ENCODE measurements at places on chromosomes 7 and 10. TPM values are rescaled to one million over a fixed set of nuclear protein-coding genes. Genes with fewer than 3 reads are reported as not detected.
A peak's percentile ranks its signal among the peaks of the same experiment; 100 is the strongest.

DNA sequence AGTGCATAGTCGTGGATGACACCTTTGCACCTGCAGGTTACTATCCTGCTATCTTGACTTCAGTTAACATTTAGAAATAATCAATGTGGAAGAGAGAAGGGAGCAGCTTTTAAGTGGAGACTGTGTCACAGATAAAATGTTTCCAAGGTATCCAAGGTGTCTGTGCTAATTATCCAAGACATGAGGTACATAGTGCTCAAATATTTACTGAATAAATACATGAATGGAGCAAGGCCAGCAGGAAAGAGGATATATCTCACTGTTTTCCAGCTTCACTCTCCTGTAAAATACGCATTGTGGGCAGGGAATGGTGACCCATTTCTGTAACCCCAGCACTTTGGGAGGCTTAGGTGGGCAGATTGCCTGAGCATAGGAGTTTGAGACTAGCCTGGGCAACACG is 552.4 kb downstream of the PHTF2 start:
- H3K27ac ChIP-seq: no peak overlapping the region
- no peaks in the 10 kb centered on the region for H3K4me1 ChIP-seq
- H3K36me3 ChIP-seq: no peaks in the 10 kb centered on the region
- H3K4me3 ChIP-seq: no peak overlapping the region

- DNase-seq: no peak
- H3K27me3 ChIP-seq: no peaks in the 10 kb centered on the region
- H3K36me3 ChIP-seq: peaks cover 42% of the 10 kb centered on the region
- peak overlapping the region; percentile 71 for H3K27ac ChIP-seq
- peaks cover 10% of the 10 kb centered on the region for H3K4me1 ChIP-seq
Measured at GRCh38 chr7:4791738-4792536, 16.5 kb downstream of the AP5Z1 start.

DNA sequence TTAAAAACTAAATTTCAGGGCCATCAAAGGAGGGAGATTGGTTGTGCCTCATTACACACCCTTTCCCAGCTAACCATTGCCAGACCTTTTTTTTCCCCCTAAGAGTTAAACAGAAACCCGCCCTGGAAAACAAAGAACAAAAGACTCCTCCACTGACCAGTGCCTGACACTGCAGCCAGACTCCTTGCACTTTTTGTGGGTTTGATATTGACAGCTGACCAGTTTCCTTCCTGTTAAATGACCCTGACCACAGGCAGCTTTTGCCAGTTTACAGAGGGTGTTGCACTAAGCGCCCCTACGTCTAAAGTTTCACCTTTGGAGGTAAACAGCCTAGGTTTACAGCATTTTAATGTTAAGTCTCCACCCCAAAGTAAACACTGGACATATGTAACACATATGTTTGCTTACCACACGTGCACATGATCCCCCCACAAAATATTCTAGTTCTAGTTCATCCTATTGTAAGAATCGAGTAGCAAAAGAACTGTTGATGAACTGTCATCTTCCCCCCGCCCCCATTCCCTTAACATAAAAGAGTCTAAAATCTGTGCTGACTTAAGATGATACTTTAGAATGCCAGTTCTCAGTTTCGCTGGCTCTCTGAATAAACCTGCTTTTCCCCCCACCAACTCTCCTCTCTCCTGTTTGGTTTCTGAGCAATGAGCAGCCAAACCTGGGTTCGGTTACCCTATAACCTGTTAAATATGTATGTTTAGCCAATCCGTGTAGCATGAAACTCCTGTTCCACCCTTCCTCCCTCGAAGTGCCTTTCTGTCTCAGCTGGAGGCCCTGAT is 38.0 kb downstream of the FOXI2 start:
- H3K27me3 ChIP-seq: no peaks in the 10 kb centered on the region
- H3K36me3 ChIP-seq: no peaks in the 10 kb centered on the region
- no peak for DNase-seq
- no peak overlapping the region for H3K4me3 ChIP-seq
- no peaks in the 10 kb centered on the region for H3K4me1 ChIP-seq
- no peak overlapping the region for H3K27ac ChIP-seq

GRCh38 chr7:131893631-131894340 is 337.4 kb upstream of the PODXL start:
- H3K27me3 ChIP-seq: no peaks in the 10 kb centered on the region
- H3K27ac ChIP-seq: no peak overlapping the region
- no peak overlapping the region for H3K4me3 ChIP-seq
- DNase-seq: no peak
- H3K4me1 ChIP-seq: no peaks in the 10 kb centered on the region

The WDR86 gene
- 19.4 TPM for total RNA-seq

The LBX1 gene
- total RNA-seq: not detected

DNA sequence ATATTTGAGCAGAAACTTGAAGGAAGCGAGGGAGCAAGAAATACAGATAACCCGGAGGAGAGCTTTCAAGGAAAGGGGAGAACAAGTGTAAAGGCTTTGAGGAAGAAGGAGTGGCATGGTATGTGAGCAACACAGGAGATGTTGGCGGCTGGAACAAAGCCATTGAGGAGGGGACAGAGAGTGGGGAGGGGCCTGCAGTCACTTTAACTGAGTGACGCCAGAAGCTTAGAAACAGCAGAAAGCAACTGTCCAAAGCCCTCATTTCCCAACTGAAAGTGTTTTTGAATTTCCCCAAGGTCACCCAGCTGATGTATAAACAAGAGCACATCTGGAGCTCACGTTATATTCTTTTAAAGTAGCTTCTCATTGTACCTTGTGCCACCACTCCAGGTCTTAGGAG is 19.1 kb downstream of the AUTS2 start:
- DNase-seq: no peak
- H3K4me3 ChIP-seq: no peak overlapping the region

The CCDC172 gene
- not detected for total RNA-seq

DNA sequence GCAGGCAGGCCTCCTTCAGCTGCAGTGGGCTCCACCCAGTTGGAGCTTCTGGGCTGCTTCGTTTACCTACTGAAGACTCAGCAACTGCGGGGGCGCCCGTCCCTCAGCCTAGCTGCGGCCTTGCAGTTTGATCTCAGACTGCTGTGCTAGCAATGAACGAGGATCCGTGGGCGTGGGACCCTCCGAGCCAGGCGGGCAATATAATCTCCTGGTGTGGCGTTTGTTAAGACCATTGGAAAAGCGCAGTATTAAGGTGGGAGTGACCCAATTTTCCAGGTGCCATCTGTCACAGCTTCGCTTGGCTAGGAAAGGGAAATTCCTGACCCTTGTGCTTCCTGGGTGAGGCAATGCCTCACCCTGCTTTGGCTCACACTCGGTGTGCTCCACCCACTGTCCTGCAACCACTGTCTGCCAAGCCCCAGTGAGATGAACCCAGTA is 159.2 kb upstream of the FOXP2 start:
- no peaks in the 10 kb centered on the region for H3K27me3 ChIP-seq
- no peaks in the 10 kb centered on the region for H3K36me3 ChIP-seq
- H3K4me1 ChIP-seq: no peaks in the 10 kb centered on the region
- no peak overlapping the region for H3K4me3 ChIP-seq
- no peak for DNase-seq

The AKR1C1 gene
- total RNA-seq: 73.7 TPM

- H3K27me3 ChIP-seq: no peaks in the 10 kb centered on the region
- no peak overlapping the region for H3K27ac ChIP-seq
- peaks cover 46% of the 10 kb centered on the region for H3K4me1 ChIP-seq
- no peak for DNase-seq
Measured at GRCh38 chr7:27941522-27941921, 201.6 kb downstream of the TAX1BP1 start.

GRCh38 chr10:20954519-20954918 is 57.4 kb upstream of the NEBL start:
- H3K36me3 ChIP-seq: no peaks in the 10 kb centered on the region
- no peak overlapping the region for H3K4me3 ChIP-seq
- no peaks in the 10 kb centered on the region for H3K27me3 ChIP-seq
- DNase-seq: no peak

- no peaks in the 10 kb centered on the region for H3K4me1 ChIP-seq
- no peaks in the 10 kb centered on the region for H3K36me3 ChIP-seq
- H3K4me3 ChIP-seq: no peak overlapping the region
- DNase-seq: no peak
- no peak overlapping the region for H3K27ac ChIP-seq
Measured at GRCh38 chr10:37774351-37774750, 83.1 kb downstream of the ZNF248 start.

DNA sequence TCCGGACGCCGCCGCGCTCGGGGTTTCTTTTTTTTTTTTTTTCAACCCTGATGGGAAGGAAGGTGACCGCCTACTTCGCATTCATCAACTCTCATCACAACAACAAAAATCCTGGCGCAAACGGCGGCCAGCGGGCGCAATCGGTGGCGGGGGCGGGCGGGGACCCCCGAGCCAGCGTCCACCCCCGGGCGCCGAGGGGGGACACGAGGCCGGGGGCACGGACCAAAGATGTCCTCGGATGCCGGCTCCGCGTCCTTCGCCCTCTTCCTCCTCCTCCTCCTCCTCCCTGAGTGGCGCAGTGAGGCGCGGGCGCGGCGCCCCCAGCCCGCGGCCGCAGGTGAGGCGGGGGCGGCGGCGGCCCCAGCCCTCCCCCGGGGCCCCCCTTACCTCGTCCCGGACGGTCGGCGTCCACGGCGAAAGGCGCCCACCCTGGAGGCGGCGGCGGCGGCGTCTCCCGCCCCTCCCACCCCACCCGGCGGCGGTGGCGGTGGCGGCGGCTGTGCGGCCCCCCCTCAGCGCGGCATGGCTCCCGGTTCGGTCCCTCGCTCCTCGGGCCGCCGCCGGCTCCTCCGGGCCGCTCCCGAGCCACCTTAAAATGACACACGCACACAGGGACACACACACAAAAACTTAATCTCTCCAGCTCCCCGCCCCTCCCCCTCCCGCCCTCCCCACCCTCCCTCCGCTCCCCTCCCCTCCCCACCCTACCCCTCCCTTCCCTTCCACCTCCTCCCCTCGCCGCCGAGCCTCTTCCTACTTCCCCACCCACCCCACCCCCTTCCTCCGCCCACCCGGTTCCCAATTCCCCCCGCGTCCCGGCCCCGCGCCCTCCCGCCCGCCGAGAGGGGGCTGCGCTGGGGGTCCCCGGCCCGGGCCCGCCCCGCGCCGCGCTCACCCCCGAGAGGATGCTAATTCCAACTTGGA is at the start of gene CTBP2:
CTBP2 (minus strand) TSS at position 632 of the 924 bp plus-strand sequence.
- peaks cover 41% of the 10 kb centered on the region for H3K4me1 ChIP-seq
- no peaks in the 10 kb centered on the region for H3K36me3 ChIP-seq
- peak within 1 kb of the TSS; percentile 78 for H3K4me3 ChIP-seq
- no peaks in the 10 kb centered on the region for H3K27me3 ChIP-seq
- peak within 1 kb of the TSS; percentile 98 for H3K27ac ChIP-seq

- no peaks in the 10 kb centered on the region for H3K27me3 ChIP-seq
- no peak for DNase-seq
- H3K36me3 ChIP-seq: peaks cover 18% of the 10 kb centered on the region
- no peak overlapping the region for H3K27ac ChIP-seq
Measured at GRCh38 chr10:11261687-11262493, 244.2 kb downstream of the CELF2 start.

- peaks cover 4% of the 10 kb centered on the region for H3K4me1 ChIP-seq
- H3K4me3 ChIP-seq: no peak overlapping the region
- H3K27ac ChIP-seq: no peak overlapping the region
- no peaks in the 10 kb centered on the region for H3K27me3 ChIP-seq
- no peaks in the 10 kb centered on the region for H3K36me3 ChIP-seq
Measured at GRCh38 chr7:29080803-29081202, 65.5 kb downstream of the CPVL start.

GRCh38 chr7:138167222-138167621 is 91.0 kb downstream of the AKR1D1 start:
- no peak overlapping the region for H3K27ac ChIP-seq
- H3K27me3 ChIP-seq: no peaks in the 10 kb centered on the region
- no peaks in the 10 kb centered on the region for H3K4me1 ChIP-seq
- DNase-seq: no peak
- no peak overlapping the region for H3K4me3 ChIP-seq

The MAT1A gene
- total RNA-seq: not detected

GRCh38 chr10:122327237-122328206 is 47.0 kb upstream of the PLEKHA1 start:
- no peak overlapping the region for H3K4me3 ChIP-seq
- H3K4me1 ChIP-seq: peaks cover 7% of the 10 kb centered on the region
- no peaks in the 10 kb centered on the region for H3K27me3 ChIP-seq
- no peak overlapping the region for H3K27ac ChIP-seq
- no peaks in the 10 kb centered on the region for H3K36me3 ChIP-seq

The SMARCD3 gene
- 39.8 TPM for total RNA-seq

GRCh38 chr7:87119581-87119980 is 32.7 kb upstream of the DMTF1 start:
- H3K27me3 ChIP-seq: no peaks in the 10 kb centered on the region
- H3K4me3 ChIP-seq: no peak overlapping the region
- H3K36me3 ChIP-seq: no peaks in the 10 kb centered on the region
- no peaks in the 10 kb centered on the region for H3K4me1 ChIP-seq
- DNase-seq: no peak

DNA sequence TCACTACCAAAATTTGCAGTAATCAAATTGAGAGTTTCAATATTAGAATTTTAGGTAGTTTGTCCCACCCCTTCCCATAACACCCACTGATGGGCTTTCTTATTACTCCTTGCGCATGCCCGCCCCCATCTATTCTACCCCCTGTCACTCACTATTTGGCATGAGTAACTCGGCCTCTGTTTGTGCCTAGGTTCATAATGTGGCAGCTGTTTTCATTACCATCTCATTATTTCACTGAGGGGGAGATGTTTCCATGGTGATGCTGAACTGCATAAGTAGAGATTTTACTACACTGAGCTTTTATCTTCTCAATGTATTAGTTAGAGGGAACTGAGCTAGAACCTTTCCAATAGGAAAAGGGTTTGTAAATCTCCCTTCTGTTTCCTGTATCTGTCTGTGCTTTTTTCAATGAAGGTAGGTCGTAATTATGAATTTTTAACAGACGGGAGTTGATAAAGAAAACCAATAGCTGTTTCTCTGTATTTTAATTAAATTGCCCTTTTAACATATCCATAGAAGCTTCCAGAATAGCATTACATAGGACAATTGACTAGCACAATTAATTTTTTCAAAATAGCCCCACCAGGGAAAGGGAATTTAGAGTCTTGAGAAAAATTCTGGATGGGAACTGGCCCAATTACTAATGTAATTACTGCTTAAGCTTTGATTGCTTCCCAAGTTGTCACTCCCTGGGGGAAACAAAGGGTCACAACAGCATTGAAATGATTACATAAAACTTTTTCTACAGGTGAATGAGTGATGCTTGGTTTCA is 33.4 kb downstream of the PRPS1L1 start:
- no peaks in the 10 kb centered on the region for H3K36me3 ChIP-seq
- no peak overlapping the region for H3K4me3 ChIP-seq
- no peaks in the 10 kb centered on the region for H3K4me1 ChIP-seq
- H3K27ac ChIP-seq: no peak overlapping the region

Data from vagina (tissue), 2 donors.